ENCODE measurements at places on chromosomes 3 and 15.

DNA sequence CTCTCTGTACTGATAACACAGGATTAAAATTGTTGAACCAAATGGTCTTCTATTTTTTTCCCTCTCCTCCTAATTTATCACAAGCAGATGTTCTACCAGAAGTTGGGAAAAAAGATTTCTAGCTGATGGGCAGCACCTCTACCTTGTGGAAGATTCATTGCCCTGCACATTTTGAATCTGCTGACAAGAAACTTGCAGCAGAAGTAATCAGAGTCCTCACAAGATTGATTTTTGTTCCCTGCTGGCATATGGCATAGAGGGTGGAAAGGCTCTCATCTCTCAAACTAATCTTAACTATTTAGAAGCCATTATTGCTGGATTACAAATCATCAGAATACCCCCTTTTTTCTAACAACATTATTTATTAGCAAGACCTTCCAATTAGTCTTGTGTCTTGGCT is 148.9 kb upstream of the MEIS2 start:
- DNase-seq = no peak

DNA sequence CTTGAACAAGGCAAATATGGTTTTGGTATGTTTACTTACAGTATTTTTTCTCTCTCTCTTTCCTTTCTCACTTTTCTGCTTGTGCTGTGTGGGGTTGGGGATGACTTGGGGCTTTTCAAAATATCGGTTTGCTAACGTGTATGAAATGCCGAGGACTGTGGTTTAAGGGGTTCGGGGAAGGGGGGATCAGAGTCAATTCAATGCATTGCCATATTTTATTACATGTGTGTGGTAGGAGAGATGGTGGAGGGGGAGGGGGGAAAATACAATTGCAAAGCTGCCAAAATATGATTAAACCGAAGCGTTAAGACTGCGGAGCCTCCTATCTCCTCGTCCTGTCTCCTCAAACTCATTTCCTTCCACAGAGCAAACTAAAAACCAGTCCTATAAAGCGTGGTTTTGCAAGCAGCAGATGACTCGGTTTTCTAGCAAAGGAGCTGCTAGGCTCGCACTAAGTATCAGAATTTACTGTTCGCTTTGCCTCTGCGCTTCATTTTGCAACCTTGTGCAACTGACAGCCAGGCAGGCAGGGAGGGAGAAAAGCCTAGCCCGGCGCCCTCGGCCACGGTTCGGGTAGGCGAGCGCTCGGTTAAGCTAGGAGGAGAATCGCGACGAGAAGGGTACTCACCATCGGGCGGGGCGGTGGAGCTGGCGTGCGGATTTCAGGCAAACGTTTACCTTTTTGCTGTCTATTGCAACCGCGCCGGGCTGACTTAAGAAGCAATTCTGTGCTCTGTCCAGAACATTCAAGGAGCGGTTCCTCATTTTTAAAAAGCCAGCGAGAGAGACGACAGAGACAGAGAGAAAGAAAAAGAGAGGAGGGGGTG is 4.0 kb upstream of the NR2F2 start:
- no peak for DNase-seq

DNA sequence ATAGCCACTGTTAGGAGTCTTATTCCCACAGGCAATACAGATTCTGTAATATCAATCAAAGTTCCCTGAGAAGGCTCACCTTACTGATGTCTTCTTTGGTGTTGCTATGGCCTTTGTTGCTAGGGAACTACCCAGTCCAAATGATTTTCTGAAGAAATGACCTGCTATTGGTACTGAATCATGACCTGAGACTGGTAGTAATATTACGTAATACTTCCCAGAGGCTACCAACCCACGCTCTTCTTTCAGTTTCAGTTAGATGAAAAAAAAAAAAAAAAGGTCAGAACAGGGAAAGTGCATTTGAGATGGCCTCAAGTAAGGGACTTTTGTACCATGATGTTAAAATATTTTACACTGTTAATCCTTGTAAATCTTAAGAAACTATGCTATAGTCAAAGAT is 1092.5 kb upstream of the EPHA6 start:
- DNase-seq = no peak

- DNase-seq = no peak
Observed at GRCh38 chr3:11510356-11510755, 133.4 kb downstream of the VGLL4 start.

- DNase-seq = no peak
Observed at GRCh38 chr3:69033470-69033869, 18.7 kb downstream of the TMF1 start.

DNA sequence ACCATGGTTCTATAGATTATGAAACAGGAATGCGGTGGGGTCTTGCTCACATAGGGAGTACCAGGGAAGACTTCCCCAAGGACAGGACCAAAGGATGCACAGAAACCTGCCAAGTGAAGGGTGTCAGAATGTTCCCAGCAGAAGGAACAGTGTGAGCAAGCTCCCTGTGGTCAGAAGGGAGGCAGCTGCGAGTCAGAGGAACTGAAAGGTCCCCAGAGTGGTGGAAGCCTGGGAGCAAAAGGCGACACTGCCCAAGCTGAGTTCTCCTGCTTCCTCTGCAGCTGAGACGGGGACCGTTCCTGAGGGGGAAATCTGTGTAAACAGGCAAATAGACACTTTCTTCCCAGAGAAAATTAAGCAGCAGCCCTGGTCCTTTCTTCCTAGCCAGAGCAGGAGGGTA is 14.2 kb upstream of the SLC6A6 start:
- no peak for DNase-seq

DNA sequence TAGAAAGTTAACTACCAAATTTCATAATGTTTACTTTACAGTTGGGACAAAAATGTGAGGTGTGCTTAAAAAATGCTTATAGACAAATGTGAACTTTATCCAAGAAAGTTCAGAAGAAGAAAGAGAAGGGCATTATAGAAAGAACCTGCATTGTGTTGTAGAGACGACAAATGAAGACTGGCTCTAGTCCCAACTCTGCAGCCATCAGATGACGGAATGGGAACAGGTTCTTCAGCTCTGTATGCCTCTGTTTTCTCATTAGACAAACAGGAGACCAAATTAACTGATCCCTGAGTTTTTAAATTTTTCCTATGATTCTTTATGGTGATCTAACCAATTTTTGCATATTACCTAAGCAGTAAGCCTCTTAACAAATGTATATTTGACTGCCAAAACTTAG is 49.2 kb downstream of the PDZRN3 start:
- no peak for DNase-seq

- DNase-seq = no peak
Observed at GRCh38 chr3:8497582-8497981, 4.0 kb upstream of the LMCD1 start.

- no peak for DNase-seq
Observed at GRCh38 chr15:31390029-31390428, 63.4 kb downstream of the KLF13 start.

DNA sequence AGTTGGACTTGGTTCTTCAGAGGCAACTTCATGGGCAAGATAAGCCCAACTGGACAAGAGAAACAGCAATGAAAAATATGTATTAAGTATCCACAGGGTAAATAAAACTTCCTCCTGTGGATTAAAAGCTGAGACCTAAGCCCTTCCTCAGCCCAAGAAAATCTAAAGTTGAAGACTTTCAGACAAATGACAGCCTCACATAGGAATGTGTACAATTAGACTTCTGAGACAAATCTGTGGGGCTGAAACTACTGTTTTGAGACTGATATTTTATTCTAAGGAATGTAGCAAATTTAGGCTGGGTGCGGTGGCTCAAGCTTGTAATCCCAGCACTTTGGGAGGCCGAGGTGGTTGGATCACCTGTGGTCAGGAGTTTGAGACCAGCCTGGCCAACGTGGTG is 74.2 kb upstream of the IL12A start:
- no peak for DNase-seq

GRCh38 chr3:175585898-175586297 is 726.8 kb downstream of the NAALADL2 start:
- no peak for DNase-seq

- DNase-seq = no peak
Observed at GRCh38 chr15:23566651-23567050, 1.2 kb downstream of the MKRN3 start.

DNA sequence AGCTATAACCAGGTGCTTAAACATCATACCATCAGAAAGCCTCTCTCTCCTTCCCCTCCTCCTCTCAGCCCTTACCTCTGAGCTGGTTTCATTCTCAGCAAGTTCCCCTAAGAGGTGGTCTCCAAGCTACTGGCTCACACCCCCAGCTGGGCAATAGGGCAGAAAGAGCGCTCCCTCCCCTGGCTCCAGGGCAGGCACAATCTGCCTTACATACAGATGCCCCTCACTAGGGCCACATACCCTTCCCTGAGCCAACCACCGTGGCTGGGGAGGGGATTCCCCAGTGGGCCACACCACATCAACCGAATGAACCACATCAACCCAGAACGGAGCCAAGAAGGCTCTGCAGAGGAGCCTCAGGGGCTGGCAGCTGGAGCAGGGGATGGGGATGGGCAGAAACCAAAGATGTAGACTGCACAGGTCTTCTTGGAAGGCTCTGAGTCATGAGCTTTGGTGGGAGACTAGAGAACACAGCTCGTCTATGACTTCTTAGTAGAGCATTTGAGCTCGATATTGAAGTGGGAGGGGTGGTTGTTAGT is 4.6 kb upstream of the FBLN2 start:
- no peak for DNase-seq

DNA sequence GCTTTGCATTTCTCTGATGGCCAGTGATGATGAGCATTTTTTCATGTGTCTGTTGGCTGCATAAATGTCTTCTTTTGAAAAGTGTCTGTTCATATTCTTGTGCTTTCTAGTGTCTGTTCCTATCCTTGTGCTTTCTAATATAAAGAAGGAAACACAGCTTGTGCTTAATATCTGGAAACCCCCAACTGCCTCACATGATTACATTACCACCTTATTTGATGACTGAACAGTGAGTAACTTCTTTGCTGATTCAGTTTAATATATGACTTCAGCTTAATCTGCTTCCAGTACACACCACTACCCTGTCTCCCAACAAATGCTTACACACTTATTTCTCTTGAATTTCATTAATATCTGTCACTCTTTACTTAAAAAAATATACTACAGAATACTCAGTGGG is 835.1 kb downstream of the EDEM1 start:
- DNase-seq = no peak

DNA sequence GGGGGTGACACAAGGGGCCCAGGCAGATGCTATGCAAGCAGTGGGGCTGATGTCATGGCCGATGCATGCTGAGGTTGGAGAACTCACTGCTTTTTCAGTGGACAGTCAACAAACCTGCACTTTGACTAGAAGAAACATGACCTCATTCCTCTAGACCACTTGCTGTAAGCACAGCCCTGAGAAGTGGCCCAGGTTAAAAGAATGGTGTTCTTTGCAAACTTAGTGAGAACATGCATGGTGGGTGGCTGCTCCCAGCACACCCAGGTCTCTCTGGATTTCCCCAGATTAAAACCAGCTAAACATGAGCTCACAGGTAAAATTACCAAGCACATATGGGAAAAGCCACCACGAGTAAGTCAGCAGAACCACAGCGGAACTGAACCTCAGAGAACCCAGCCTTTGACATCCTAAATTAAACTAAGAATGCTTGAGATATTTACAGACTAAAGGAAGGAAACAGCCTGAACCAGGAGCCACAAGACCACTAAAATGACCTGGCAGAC is 15.5 kb downstream of the DLEC1 start:
- no peak for DNase-seq

- no peak for DNase-seq
Observed at GRCh38 chr3:114052216-114052615, 4.1 kb downstream of the CCDC191 start.

GRCh38 chr3:187838016-187838540 is 92.8 kb upstream of the BCL6 start:
- no peak for DNase-seq

GRCh38 chr3:183310936-183311335 is 57.9 kb downstream of the B3GNT5 start:
- DNase-seq = no peak

- DNase-seq = no peak
Observed at GRCh38 chr3:98846101-98846500, 55.4 kb downstream of the DCBLD2 start.

GRCh38 chr15:96234109-96234892 is 96.2 kb upstream of the NR2F2 start:
- DNase-seq = no peak

GRCh38 chr3:165462636-165463334 is 266.6 kb upstream of the SLITRK3 start:
- no peak for DNase-seq

- DNase-seq = no peak
Observed at GRCh38 chr3:128480278-128480677, 12.7 kb downstream of the GATA2 start.

GRCh38 chr3:13501521-13501920 is 21.4 kb downstream of the HDAC11 start:
- no peak for DNase-seq

GRCh38 chr3:81621277-81621676 is 140.2 kb downstream of the GBE1 start:
- no peak for DNase-seq

- DNase-seq = no peak
Observed at GRCh38 chr3:11363715-11364114, 91.5 kb downstream of the ATG7 start.

- no peak for DNase-seq
Observed at GRCh38 chr3:76049776-76050175, 264.4 kb upstream of the ZNF717 start.

DNA sequence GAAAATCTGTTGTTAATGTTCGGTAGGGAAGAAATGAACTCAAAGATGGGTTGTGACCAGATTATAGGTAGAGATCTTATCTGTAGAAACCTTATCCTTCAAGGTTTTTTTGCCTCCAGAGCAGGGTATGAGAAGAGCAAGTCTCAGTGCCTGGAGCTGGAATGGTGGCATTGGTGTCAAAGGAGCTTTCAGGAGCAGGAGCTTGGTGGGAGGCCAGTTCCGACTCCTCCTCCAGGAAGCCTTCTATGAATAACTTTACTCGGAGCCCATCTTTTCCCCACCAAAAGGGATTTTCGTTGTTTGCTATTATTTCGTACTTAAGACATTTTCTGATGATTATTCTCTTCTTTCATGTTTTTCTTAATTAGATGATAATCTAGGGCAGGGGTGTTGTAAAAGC is 91.8 kb downstream of the GHSR start:
- DNase-seq = no peak

- no peak for DNase-seq
Observed at GRCh38 chr3:32592696-32593353, 22.2 kb upstream of the DYNC1LI1 start.

DNA sequence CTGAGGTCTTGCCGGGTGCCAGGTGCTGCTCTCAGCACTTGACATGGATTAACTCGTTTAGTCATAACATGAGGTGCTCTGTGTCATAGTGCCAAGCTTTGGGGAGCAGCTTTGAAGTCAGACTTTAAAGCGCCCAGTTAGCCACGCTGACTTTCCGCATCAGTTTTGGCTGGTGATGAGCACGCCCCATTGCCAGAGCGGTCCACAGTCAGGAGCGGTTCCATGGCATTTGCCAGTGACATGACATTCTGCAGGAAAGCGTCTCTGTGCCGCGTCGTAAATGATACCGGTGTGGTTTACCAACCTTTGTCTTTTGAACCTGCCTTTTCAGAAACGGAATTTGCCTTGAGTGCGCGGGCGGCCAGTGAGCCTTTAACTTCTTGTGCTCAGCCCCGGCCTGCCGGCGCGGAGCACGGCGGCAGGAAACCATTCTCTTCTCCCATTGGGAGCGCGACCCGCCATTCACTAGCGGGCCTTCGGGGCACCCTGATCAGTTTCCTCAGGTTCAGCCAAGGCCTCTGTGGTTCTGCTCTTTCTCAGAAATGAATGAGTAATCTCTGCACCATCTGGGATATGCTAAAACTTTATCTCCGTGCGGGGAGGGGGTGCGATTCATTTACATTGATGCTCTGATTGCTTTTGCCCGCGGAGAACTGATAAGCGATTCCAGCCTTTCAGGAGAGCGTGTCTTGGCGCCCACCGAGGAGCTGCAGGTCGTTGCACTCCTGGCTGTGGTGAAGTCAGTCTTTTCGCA is 1.7 kb upstream of the SLC2A2 start:
- no peak for DNase-seq
